ENCODE measurements at places on chromosomes 5 and 9. TPM values are rescaled to one million over a fixed set of nuclear protein-coding genes. Genes with fewer than 3 reads are reported as not detected.

Gene GLRA1
- not detected for total RNA-seq

DNA sequence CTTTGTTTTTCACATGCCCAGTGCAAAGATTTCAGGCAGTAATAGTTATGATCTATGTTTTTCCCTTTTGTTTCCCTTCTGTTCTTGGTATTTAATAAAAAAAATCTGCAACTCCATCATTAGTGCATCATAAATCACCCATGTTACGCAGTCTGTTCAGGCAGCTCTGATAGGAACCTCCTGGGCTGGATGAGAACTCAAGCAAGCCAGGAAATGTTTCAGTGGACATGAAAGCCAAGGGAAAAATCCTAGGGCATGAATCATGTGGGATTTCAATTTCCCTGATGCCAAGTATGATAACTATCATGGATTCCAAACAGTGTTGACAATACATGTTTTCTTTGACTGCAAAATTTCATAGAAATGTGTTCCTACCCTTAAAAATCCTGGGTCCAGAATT lies 119.7 kb upstream of the TARS1 start:
- no peak for DNase-seq

DNA sequence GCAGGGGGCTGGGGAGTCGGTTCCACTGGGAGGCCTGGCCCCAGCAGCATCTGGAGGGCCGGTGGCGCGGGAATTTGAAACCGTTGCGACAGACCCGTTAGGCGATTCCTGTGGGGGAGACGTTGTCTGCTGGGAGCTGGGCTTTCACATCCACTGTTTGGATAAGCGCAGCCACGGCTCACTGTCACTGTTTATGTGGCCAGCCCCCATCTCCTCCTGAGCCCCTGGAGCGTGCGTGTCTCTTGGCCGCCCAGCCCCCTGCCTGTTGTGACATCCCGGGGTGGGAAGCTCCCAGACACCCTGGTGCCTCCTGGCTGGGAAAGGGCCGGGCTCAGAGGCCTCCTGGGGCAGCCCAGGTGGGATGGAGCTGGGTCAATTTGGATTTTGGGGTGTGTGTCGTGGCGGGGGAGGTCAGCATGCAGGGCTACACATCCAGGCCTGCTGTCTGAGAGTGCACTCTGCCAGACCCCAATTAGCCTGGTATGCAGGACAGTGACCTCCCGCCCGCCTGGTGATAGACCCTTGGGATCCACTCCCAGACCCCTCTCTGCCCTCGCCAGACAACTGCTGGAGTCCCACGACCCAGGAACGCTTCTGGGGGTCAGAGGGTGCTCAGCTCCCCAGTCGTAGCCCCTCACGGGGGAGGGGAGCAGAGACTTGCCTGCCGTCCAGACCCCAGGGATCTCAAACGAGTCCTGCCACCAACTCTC lies 62.0 kb upstream of the RNU6ATAC start:
- DNase-seq, result peak; percentile 46

- DNase-seq, result no peak
Observed at GRCh38 chr5:22541037-22541436, 312.1 kb downstream of the CDH12 start.

Gene GBGT1
- 10.1 TPM for total RNA-seq

- DNase-seq, result no peak
Observed at GRCh38 chr9:123000371-123001068, 32.9 kb upstream of the GPR21 start.

Gene SLC6A18
- total RNA-seq, result not detected

DNA sequence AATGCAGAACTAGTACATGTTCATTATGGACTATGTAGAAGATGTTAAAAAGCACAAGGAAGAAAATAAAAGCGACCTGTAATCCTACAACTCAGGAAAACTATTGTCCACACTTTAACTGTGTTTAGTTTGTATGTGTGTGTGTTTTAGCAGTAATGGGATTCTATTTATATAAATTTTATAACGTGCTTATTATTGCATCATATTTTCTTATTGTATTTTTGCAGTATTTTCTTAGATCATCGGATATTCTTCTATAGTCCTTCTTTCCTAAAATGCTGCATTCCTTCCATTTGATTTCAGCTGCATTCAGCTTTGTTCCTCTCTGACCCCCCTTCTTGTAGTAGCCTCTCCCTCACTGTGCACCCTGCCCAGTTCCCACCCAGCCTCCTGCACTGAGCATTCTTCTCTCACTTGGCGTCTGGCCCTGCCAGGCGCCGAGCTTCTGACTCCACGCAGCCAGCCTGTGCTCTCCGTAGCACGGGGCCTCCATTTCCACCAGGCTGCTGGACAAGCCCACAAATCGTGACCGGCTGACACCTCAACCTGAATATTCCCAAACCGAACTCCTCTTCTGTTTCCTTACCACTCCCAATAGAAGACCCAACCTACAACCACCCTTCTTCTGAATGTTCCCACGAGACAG lies 39.9 kb downstream of the MVB12B start:
- peak; percentile 64 for DNase-seq

GRCh38 chr9:134983074-134983473 lies 65.4 kb upstream of the FCN1 start:
- no peak for DNase-seq

Gene FOXE1
- not detected for total RNA-seq

- no peak for DNase-seq
Observed at GRCh38 chr9:94685359-94685758, 41.1 kb upstream of the AOPEP start.

DNA sequence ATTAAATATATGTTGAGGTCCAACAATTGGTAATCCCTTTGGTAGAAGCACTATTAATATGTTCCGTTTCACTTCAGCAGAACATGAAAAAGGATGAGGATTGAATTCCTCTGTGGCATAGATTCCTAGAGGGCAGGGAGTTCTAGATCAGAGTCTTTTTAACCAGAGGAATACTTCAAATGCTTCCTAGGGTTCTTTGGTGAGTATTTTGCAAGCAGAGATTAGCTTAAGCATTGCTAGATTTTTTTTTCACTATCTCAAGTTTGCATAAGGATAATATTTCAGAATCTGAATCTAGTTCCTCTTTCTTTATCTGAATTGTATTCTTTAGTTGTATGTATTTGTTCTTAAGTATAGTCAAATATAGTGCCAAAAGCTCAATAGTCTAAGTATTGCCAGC lies 116.6 kb upstream of the ADAMTSL1 start:
- DNase-seq, result no peak

DNA sequence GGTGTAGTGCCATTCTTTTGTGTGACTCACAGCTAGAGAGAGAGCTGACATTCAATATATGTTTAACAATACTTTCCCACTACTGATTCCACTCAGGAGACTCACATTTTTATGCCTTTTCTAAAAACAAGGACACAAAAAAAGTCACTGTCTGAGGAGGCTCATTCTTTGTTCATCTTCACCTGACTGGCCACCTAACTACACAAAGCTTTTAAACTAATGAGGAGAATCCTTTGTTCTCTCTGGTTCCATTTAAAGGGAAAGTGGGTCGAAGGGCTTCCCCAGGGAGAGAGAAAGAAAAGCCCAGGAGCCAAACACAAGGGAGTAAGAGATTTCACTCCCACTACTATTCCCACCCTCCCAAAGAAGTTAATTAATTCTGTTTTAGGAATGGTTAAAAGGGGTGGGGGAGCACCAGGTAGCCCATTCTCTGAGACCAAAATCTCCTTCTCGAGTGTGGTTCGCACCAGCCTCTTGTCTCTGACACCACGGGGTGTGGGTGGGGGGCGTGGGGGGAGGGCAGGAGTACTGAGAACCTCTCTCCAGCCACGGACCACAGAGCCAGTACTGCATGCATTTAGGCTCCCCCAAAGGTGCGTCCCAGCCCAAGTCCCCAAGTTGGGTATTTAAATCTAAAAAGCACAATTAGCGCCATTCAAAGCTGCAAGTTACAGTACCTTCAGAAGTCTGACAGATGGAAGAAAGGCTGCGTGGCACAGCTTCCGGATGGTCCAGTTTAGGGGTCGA lies 747 bp downstream of the TRPM3 start:
- DNase-seq, result no peak

Gene FAM200C
- 2.9 TPM for total RNA-seq

DNA sequence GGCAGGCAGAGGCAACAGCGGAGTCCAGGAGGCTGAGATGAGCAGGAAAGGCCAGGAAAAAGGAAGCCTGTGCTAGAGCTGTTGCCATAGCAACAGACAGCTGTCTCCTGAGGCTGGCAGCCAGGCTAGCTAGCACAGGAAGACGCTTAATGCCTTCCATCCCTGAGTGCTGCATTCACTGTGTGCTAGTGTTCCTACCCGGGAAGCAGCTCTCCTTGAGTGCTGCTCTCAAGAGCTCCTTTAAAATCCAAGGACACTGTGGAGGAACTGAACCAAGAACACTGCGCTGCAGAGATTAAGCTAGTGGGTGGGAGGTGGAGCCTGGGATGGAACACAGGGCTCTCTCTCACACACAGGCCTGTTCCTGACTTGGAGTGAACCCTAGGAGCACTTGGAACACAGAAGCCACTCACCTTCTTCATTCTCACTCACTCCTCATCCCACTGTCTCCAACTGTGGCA lies 53.5 kb upstream of the IL7R start:
- DNase-seq, result no peak

- no peak for DNase-seq
Observed at GRCh38 chr5:135864503-135865435, 30.3 kb downstream of the SLC25A48 start.

DNA sequence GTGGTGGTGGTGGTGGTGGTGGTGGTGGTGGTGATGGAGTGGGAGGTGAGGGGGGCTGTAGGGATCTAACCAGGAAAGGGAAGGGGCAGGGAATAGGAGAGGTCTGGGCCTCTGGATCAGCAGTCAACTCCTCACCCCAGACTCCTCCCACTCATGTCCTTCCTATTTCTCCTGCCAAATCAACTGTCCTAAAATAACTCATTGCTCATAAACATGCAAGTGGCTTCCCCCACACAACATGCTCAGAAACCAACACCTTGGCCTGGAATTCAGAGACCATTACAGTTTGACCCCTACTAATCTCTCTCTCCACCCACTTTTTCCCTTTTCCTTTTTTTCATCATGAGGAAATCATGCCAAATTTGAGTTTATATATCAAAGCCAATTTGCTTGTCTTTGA lies 8.4 kb upstream of the FSD1L start:
- no peak for DNase-seq

Gene CYLC2
- not detected for total RNA-seq

DNA sequence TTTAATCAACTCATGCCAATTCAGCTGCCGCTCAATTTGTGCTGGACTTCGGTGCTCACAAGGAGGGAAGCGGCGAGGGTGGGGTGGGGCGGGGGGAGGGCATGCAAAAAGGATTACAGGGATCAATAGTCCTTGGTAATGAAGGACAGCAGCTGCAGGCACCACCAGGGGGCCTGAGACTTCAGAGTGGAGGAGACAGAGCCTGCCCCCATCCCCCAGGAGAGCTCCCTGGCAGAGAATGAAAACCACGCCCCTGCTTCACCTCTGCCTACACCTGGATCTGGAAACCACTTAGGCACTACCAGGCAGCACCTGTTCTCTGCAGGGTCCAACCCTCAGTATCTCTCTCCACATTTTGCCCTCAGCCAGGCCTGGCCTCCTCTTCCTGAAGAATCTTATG lies 155.6 kb downstream of the TRIM32 start:
- no peak for DNase-seq

DNA sequence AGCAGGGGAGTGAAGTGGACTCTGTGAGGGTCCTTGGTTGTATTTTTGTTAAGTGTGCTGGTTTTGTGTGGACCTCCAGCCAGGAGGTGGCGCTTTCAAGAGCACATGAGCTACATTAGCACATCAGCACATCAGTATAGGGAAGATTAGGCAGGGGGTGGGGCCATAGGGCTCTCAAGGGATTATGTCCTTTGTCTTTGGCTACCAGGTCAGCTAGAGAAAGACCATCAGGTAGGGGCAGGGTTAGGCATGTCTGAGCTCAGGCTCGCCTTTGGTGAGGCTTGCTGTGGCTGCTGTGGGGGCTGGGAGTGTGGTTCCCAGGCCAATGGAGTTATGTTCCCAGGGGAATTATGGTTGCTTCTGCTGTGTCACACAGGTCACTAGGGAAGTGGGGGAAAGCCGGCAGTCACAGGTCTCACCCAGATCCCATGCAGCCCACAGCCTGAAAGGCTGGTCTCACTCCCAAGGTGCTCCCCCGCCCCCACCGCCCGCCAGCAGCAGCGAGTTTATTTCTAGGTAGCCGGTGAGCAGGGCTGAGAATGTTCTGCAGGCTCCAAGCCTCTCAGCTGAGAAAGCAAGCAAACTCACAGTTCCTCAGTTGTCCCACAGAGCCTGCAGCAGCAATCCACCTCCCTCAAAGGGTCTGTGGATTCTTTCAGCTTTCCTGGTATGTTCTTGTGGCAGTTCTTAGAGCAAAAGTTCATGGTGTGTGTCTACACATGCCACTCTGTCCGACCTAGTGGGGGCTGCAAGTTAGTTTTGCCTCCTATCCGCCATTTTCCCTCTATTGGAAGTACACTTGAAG lies 13.7 kb downstream of the OR1J1 start:
- no peak for DNase-seq

DNA sequence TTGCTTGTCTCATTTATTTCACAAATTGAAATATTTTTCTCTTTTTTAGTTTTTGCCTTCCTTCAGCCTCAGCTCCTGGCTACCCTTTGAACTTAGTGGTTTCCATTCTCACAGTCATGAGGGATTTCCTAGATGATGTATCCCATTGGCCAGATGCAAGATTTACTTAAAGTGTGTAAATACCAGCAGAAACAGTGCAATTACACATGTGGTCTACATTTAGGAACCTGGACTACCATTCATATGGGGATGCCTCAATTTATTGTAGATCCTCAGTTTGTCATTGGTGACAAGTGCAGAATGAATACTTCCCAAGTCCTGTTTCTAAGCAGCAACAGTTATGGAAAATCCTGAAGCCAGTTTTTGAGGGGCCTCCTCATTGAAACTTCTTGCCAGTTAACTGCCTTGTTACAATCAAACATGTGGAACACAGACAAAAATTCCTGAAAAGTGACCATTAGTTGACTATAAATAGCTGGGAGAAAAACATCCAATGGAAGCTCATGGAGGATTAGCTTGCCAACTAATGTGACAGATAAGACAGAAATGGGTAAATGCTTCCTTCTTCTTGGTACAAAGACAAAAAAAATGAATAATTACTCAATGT lies 113.6 kb upstream of the FER start:
- no peak for DNase-seq

DNA sequence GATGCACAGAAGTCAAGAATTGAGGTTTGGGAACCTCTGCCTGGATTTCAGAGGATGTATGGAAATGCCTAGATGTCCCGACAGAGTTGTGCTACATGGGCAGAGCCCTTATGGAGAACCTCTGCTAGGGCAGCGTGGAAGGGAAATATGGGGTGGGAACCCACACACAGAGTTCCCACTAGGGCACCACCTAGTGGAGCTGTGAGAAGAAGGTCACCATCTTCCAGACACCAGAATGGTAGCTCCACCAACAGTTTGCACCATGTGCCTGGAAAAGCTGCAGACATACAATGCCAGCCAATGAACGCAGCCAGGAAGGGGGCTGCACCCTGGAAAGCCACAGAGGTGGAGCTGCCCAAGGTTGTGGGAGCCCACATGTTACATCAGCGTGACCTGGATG lies 104.5 kb downstream of the STK32A start:
- DNase-seq, result no peak

DNA sequence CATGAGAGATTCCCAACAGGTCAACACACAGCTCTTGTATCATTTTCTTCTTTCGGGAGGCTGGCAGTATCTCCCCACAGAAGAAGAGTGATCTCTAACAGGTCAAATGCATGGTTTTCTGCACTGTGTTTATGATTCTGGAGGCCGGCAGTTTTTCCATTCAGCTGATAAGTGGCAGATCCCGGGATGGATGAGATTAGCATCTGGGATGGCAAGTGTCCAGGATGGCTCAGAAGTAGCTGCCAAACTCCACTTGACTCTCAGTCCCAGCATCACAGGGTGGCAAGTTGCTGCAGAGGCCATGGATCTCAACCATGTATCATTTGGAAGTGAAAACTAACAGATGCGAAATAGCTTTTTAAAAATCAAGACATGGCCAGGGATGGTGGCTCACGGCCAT lies 97.8 kb upstream of the SLC44A1 start:
- DNase-seq, result no peak

All from transverse colon (tissue), 4 donors.